ENCODE measurements at places on chromosomes 2 and 18.

DNA sequence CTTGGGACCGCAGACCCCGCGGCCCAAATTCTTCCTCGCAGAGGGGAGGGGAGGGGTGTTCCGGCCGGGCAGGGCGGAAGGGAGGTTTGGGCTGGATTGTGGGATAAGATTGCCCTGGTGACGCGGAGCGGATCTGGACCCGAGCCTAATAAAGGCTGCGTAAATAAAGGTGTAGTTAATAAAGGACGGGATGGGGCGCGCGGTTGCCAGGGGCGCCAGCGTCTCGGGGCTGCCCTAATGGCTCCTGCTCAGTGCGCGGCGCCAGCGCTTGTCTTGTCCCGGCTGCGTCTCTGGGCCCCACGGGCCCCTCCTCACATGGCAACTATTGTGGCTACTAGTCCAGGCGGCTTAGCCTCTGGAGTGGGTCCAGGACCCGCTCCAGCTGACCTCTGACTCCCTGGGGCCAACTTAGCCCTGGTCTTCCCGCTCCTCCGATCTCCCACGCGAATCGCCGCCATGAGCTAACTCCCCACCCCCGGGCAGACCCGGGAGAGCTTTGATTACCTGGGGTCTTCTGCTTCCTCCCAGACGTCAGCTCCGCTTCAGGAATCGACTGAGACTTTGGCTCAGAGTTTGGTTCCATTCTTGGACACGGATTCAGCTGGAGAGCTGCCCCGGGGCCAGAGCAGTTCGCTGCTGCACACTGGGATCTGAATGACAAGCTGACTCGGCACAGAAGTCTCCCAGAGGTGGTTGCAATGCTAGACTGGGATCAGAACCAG lies 36.5 kb downstream of the SLC25A52 start:
- DNase-seq: no peak

- DNase-seq: no peak
These were observed 62.0 kb upstream of the CAB39 start for GRCh38 chr2:230650585-230651137.

GRCh38 chr2:86229221-86229620 lies 30.0 kb downstream of the MRPL35 start:
- DNase-seq: no peak

- DNase-seq: no peak
These were observed 162.8 kb downstream of the MGAT5 start for GRCh38 chr2:134416637-134417036.

- DNase-seq: no peak
These were observed 20.4 kb downstream of the GPD2 start for GRCh38 chr2:156456616-156457015.

All from thoracic aorta (tissue), 2 donors.